Activated CD8-positive, alpha-beta T cell treated with anti-CD3 and anti-CD28 coated beads for 36 hours (primary cell): ENCODE measurements at places on chromosomes 3 and 15.

DNA sequence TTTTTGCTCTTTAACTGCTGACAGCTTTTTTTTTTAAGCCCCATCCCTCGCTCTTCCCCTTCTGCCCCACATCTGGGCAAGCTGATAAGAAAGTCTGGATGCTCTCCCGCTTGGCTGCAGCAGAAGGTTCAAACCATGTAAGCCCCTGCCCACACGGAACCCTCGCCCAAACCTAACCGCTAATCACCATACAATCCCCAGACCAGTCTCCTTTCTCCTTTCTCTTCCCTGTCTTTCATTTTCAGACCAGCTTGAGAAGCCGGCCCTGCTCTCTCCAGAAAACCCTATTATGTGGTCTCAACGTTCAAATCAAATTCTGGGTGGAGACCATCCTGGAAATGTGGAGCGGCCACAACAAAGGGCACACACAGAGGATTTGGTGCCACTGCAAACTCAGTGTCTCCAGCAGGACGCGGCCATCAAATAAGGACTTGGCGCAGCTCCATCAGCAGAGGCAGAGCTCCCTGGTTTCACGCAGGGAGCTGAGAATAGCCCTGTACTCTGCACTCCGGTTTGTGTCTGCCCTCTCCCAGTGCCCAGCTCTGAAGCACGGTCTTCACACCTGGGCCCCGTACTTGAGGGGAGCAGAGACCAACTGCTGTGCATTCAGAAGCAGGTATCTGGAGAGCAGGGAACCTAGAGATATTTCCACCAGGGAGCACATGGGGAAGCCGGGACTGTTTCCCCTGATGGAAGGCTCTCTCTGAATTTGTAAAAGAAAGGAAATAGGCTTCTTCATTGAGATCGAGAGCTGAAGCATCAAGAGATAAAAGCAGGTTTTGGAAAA is 92.6 kb downstream of the XXYLT1 start:
- no peak overlapping the region for H3K4me3 ChIP-seq
- H3K27ac ChIP-seq = no peak overlapping the region
- DNase-seq = no peak
- peaks cover 17% of the 10 kb centered on the region for H3K4me1 ChIP-seq

DNA sequence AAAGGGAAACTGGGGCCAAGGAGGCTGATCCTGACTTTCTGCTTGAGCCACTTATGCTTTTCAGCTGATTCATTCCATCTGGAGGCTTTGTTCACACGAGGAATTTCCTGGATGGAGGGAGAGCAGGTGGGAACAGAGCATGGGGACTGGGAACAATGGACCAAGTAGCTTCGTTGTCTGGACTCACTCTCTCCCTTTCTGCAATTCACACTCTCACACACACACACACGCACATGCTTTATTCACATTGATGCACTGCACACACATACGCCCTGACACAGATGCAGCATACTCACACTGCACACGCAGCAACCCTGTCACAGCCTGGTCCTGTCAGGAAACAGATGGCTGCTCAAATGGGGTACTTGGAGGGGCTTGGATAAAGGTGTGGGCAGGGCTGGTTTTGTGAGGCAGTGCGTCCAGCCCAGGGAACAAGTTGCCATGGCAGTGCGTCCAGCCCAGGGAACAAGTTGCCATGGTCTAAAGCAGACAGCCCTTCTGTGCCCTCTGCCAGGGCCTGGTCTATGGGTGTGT is 19.8 kb upstream of the CHCHD6 start:
- no peaks in the 10 kb centered on the region for H3K4me1 ChIP-seq
- H3K27me3 ChIP-seq = no peaks in the 10 kb centered on the region
- no peaks in the 10 kb centered on the region for H3K36me3 ChIP-seq
- no peak for DNase-seq

DNA sequence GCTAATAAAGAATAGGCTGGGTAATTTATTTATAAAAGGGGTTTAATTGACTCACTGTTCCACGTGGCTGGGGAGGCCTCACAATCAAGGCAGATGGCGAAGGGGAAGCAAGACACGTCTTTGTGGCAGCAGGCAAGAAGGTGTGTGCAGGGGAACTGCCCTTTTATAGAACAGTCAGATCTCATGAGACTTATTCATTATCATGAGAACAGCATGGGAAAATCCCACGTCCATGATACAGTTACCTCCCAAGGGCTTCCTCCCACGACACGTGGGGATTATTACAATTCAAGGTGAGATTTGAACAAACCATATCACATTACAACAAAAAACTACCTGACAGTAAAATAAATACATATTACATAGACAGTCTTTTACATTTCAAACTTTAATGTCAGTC is 414.9 kb downstream of the NAALADL2 start:
- no peaks in the 10 kb centered on the region for H3K27me3 ChIP-seq
- no peaks in the 10 kb centered on the region for H3K36me3 ChIP-seq
- H3K27ac ChIP-seq = no peak overlapping the region
- H3K4me3 ChIP-seq = no peak overlapping the region
- H3K4me1 ChIP-seq = no peaks in the 10 kb centered on the region
- DNase-seq = no peak

GRCh38 chr15:27870320-27870719 is 228.8 kb downstream of the OCA2 start:
- H3K27me3 ChIP-seq = no peaks in the 10 kb centered on the region
- no peak for DNase-seq
- H3K36me3 ChIP-seq = no peaks in the 10 kb centered on the region
- H3K4me1 ChIP-seq = no peaks in the 10 kb centered on the region

- DNase-seq = peak; percentile 79
- peaks cover 27% of the 10 kb centered on the region for H3K36me3 ChIP-seq
- H3K27ac ChIP-seq = peak overlapping the region; percentile 94
- H3K4me3 ChIP-seq = peak overlapping the region; percentile 85
- H3K27me3 ChIP-seq = no peaks in the 10 kb centered on the region
- H3K4me1 ChIP-seq = peaks cover 24% of the 10 kb centered on the region
Observed at GRCh38 chr15:90902040-90902839, 862 bp upstream of the MAN2A2 start.

DNA sequence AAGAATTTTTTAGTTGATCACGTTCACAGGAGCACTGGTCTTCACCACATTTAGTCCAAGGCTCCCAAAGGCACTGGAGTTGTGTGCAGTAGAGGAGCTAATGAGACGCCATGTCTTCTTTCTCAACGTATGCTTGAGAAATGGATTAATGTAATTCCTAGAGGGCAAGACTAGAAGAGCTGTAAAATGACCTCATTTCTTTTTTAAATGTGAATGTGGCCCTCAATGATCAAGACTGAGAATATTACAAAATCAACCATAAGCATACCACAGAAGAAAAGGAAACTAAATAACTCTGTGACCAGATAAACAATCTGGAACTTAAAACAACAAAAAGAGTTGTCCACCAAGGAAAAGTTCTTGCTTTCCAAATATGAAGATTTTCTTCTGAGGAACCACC is 112.1 kb upstream of the THBS1 start:
- H3K36me3 ChIP-seq = no peaks in the 10 kb centered on the region
- H3K27ac ChIP-seq = no peak overlapping the region
- no peak for DNase-seq
- no peak overlapping the region for H3K4me3 ChIP-seq

- no peaks in the 10 kb centered on the region for H3K27me3 ChIP-seq
- no peak overlapping the region for H3K27ac ChIP-seq
- no peak for DNase-seq
- no peaks in the 10 kb centered on the region for H3K4me1 ChIP-seq
- H3K36me3 ChIP-seq = no peaks in the 10 kb centered on the region
- no peak overlapping the region for H3K4me3 ChIP-seq
Observed at GRCh38 chr3:29465836-29466235, 185.0 kb downstream of the RBMS3 start.

- H3K27me3 ChIP-seq = no peaks in the 10 kb centered on the region
- no peak overlapping the region for H3K27ac ChIP-seq
- no peak overlapping the region for H3K4me3 ChIP-seq
- H3K36me3 ChIP-seq = no peaks in the 10 kb centered on the region
Observed at GRCh38 chr15:78363381-78363734, 23.2 kb downstream of the CRABP1 start.
